ENCODE measurements at places on chromosomes 2 and 18. TPM values are rescaled to one million over a fixed set of nuclear protein-coding genes. Genes with fewer than 3 reads are reported as not detected.

OTOS gene
- total RNA-seq: not detected

MTA3 gene
- 32.0 TPM for total RNA-seq

SH3RF3 gene
- total RNA-seq: 8.8 TPM

EPHA4 gene
- 0.33 TPM for total RNA-seq

PTPRN gene
- not detected for total RNA-seq

LYPD1 gene
- total RNA-seq: not detected

CHST9 gene
- total RNA-seq: not detected

DNA sequence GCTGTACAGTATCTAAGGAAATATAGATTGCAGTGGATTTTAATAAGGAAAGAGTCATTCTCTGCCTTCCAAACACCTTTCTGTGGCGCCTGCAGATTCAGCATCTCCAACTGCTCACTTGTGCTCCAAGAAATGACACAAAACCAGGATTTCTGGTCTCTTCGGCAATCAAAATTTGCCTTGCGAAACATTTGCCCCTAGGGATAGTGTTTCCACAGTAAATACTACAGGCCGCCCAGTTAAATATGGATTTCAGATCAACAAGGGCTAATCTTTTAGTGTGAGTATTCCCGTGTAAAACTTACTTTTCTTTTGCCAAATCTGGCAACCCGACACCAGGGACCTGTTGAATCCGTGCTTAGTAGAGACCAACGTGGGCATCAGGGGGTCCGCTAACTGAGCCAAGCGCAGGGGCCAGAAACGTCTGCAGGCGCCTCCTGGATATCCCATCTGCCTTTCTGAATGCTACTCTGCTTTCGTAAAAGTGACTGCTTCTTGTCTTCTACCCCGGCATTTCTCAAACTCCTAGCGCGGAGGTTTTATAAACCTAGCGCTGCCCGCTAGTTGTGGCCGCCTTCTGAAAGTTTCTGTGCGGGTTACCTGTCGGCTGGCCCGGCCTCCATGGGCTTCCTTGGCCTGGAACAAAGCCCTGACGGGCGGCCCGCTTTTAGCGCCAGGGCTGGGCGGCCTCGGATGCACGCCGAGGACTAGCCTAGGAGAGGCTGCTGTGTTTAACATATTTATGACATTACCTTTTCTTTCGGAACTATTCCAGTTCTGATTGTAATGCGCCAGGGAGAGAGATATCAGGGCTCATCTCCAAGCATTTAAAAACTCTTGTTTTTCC is 2.5 kb downstream of the CYP1B1 start:
- H3K4me3 ChIP-seq: peak overlapping the region; percentile 71
- H3K36me3 ChIP-seq: no peaks in the 10 kb centered on the region
- no peaks in the 10 kb centered on the region for H3K27me3 ChIP-seq
- no peak for DNase-seq

- no peaks in the 10 kb centered on the region for H3K4me1 ChIP-seq
- H3K27me3 ChIP-seq: no peaks in the 10 kb centered on the region
- H3K4me3 ChIP-seq: no peak overlapping the region
- H3K36me3 ChIP-seq: no peaks in the 10 kb centered on the region
Observed at GRCh38 chr18:21117409-21118131, 6.0 kb upstream of the ROCK1 start.

GRCh38 chr2:54728669-54729120 is 5.2 kb downstream of the EML6 start:
- no peaks in the 10 kb centered on the region for H3K36me3 ChIP-seq
- no peak overlapping the region for H3K27ac ChIP-seq
- peaks cover 12% of the 10 kb centered on the region for H3K27me3 ChIP-seq
- no peak overlapping the region for H3K4me3 ChIP-seq

- no peaks in the 10 kb centered on the region for H3K27me3 ChIP-seq
- H3K4me1 ChIP-seq: no peaks in the 10 kb centered on the region
- H3K27ac ChIP-seq: no peak overlapping the region
- H3K36me3 ChIP-seq: no peaks in the 10 kb centered on the region
- H3K4me3 ChIP-seq: no peak overlapping the region
- DNase-seq: no peak
Observed at GRCh38 chr2:237465515-237466148, 21.4 kb upstream of the MLPH start.

DNA sequence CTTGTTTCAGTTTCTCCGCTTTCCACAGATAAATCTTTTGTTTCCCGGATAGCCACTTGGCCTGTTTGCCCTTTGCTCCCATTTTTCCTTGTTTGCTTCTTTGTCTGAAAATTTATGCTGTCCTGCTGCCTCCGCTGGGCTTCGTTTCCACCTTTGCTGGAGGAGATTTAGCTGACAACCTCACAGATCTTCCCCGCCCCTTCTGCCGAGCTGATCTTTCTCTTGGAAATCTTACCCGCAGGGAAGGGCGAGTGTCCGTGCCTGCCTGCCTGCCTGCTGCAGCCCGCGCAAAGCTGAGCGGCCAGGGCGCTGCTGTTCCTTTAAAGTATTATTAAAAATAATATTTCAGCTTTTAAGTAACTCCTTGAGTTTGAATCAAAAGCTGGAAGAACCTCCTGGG is 1.4 kb upstream of the XRCC5 start:
- H3K36me3 ChIP-seq: no peaks in the 10 kb centered on the region
- no peak overlapping the region for H3K4me3 ChIP-seq
- DNase-seq: no peak
- no peak overlapping the region for H3K27ac ChIP-seq
- peaks cover 16% of the 10 kb centered on the region for H3K4me1 ChIP-seq

GRCh38 chr2:190927301-190927700 is 46.7 kb downstream of the GLS start:
- no peak overlapping the region for H3K27ac ChIP-seq
- no peak overlapping the region for H3K4me3 ChIP-seq
- H3K27me3 ChIP-seq: no peaks in the 10 kb centered on the region

DNA sequence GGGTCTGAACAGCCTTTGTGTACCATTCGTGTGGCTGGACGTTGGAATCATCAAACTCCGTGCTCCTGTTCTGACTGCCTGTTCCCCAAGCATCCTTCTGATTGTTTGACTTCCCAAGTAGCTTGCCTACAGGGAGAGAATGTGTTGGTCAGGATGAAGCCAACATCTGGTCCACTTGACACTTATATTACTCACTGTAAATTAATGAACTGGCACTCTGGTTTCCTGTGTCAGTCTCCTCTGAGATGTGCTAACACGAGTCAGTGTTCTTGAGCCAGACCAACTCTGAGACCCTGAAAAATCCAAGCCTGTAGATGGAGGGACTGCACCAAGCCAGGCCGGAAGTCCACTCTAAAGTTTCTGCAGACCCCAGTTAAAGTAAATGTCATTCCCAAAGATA is 440.9 kb downstream of the ZNF516 start:
- H3K27ac ChIP-seq: no peak overlapping the region
- DNase-seq: no peak
- H3K36me3 ChIP-seq: no peaks in the 10 kb centered on the region
- no peaks in the 10 kb centered on the region for H3K4me1 ChIP-seq

- H3K27ac ChIP-seq: no peak overlapping the region
- DNase-seq: no peak
- H3K36me3 ChIP-seq: no peaks in the 10 kb centered on the region
- H3K4me1 ChIP-seq: peaks cover 17% of the 10 kb centered on the region
Observed at GRCh38 chr2:207768168-207768865, 1.4 kb downstream of the FZD5 start.
